C1 segment of cervical spinal cord (tissue), 14 donors: ENCODE measurements at places on chromosomes 3 and 15.

DNA sequence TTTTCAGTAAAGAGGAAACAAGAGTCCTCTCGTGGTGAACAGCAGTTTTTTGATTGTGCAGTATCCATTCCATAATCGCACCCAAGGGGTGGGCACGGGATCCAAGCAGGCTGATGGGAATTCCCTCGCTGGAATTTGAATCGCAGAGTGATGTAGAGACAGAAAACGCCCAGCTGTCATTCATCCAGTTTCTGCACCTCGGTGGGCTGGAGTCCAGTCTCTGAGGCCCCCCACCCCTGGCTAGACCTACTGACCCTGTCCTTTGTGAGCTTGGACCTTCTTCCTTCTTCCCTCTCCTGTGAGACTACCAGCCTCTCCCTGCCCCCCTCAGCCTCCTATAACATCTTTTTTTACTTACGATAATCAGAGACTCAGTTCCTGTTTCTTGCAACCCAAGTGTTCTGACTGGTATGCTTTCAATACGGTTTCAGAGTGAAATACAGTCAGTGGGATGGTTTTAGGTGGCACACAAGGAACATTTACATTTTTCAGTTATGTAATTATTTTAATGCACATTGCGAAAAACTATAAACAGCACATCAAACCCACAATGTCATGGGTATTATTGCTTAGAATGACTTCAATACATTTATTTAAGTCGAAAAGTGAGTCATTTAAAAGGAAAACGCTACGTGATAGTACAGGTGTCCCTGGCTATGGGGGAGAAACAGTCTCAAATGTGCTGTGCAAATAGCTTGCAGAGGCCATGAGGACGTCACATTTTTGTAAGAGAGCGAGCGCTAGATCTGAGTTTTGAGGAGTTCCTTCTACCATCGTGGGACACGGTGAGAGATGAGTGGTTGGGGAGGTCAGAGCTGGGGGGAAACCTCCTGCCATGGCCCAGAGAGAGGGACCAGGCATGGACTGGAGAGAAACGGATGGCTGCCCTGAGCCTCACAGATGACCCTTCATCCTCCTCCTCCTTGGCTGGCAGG is 37.5 kb upstream of the CHST2 start:
- DNase-seq: no peak

- DNase-seq: no peak
These were observed 31.4 kb downstream of the SETMAR start for GRCh38 chr3:4334548-4334947.

GRCh38 chr3:130761730-130762311 is 15.2 kb upstream of the PIK3R4 start:
- DNase-seq: no peak

- no peak for DNase-seq
These were observed 17.7 kb upstream of the CGNL1 start for GRCh38 chr15:57358571-57358970.

GRCh38 chr3:155076888-155077287 is 3.2 kb upstream of the MME start:
- DNase-seq: no peak

GRCh38 chr3:55169608-55170072 is 241.8 kb upstream of the LRTM1 start:
- no peak for DNase-seq

- no peak for DNase-seq
These were observed 112.6 kb upstream of the ALCAM start for GRCh38 chr3:105254154-105254553.

DNA sequence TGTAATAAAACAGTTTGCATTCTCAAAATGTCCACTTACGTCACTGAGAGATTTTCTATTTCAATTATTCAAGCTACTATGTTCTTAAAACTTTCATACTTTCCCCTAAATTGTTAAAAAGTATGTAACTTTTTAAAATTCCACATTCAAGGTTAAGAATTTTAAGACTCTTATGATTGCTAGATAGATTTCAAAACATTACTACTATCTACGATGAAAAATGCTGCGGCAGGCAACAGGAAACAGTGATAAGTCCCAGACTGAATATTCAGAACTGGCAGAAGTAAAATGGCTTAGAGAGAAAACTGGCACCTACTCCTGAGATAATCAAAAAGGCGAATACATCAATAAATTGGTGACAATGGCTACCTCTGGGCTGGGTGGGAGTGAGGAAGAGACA is 16.2 kb downstream of the ATP13A3 start:
- no peak for DNase-seq

- DNase-seq: peak; percentile 52
These were observed 2.7 kb downstream of the TMEM108 start for GRCh38 chr3:133040696-133041523.

GRCh38 chr3:160792540-160792939 is 36.5 kb downstream of the PPM1L start:
- DNase-seq: no peak

DNA sequence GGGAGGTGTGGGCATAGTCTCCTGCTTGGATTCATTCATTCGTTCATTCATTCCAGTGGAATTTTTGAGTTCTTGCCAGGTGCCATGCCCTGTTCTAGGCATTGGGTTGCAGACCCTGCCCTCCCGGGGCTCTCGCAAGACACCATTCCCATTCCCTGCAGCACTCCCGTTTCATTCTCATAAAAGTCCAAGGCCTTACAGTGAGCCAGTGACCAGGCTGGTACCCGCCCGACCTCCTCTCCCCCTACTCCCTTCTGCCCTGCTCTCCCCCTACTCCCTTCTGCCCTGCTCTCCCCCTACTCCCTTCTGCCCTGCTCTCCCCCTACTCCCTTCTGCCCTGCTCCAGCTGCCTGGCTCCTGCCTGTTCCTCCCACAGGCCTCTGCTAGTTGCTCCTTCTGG is 41.9 kb downstream of the AMOTL2 start:
- DNase-seq: no peak

GRCh38 chr3:170802164-170803151 is 67.5 kb downstream of the RPL22L1 start:
- DNase-seq: no peak

- no peak for DNase-seq
These were observed 76.4 kb downstream of the CHSY1 start for GRCh38 chr15:101175401-101175800.

DNA sequence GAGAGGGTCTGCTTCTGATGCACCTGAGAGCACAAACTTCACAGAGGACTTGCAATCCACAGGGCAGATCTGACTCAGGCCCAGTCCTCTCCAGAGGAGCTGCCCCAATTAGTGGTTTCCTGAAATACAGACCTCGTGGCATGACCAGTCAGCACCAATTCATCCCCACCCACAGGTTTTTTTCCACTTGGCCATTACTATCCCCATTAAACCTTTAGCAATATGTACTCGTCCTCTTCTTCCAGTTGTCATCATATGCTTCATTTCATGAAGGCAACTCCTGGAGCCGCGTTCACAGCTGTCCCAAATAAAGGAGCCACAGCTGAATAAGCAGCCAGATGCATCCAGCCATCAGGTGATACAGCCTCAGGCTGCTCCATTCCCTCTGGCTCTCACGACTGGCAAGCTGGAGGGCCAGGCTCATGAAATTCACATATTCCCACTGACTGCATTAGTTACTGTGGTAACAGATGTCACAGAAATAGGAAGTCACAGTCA is 163.1 kb downstream of the FMN1 start:
- DNase-seq: no peak

DNA sequence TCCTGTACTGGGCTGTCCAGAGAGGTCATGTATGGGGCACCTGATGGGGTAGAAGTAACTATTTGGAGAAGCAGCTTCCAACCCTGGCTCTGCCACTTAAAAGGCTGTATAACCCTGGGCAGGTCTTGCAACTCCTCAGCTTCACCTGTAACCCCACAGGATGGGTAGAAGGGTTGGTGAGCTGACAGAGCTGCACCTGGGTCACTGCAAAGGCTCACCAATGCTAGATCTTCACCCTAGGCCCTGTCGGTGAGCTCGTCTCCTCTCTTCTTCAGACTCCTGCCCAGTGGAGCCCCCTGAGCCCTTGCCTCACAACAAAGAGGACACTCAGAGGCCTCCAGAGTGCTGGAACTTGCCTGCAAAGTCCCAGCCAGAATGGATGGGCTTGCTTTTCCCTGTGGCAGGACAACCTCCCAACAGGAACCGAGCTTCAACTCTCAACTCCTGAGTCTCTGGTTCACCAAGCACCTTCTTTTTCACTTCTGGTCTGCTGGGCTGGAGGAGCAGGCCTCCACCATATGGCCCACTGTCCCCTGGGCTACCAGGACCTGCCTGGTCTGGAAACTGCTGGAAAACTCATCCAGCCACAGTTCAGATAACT is 45.9 kb downstream of the XXYLT1 start:
- no peak for DNase-seq

DNA sequence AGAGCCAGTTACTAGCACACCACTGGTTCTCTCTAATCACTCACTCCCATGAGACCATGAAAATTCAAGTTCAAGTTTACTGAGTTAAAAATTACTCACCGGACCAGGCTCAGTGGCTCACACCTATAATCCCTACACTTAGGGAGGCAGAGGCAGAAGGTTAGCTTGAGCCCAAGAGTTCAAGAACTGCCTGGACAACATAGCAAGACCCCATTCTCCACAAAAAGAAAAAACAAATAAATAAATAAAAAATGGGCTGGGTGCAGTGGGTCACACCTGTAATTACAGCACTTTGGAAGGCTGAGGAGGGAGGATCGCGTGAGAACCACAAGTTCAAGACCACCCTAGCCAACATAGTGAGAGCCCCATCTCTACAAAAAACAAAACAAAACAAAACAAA is 21.2 kb upstream of the CILP start:
- no peak for DNase-seq

- no peak for DNase-seq
These were observed 14.9 kb downstream of the UROC1 start for GRCh38 chr3:126502656-126503055.

DNA sequence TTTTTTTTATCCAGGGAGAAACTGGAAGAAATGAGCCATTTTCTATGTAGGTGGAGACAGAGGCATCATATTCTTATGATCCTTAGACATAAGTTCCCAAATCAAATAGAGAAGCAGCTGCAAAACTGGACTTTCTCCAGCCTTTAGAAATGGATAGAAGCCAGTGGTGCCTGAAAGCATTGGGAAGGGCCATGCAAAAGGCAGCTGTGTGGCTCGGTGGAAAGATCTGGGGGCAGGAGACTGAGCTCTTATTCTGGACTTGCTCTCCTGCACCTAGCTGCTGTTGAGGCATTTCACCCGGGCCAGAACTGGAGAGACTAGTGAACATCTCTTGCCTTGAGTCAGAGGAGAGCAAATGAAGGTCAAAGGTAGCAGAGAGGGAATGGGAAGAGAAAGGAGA is 73.1 kb downstream of the TFG start:
- DNase-seq: no peak

DNA sequence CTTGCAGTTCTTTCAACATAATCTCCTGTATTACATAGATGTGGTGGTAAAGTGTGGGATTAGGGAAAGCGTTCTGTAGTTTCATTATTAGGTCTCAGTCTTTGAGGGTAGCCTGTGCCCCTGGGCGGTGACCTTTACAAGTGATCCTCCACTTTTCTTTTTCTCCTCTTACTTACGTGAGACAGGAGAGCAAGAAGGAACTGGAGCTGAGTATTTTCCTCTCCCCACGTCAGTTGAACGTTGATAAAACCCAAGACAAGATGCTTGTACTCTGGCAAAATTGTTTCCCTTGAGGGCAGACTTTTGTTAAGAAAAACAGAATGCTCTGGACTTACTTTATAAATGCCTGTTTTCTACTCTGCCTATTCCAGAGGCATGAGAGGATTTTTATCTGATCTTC is 378.7 kb downstream of the ZNF385D start:
- DNase-seq: no peak

DNA sequence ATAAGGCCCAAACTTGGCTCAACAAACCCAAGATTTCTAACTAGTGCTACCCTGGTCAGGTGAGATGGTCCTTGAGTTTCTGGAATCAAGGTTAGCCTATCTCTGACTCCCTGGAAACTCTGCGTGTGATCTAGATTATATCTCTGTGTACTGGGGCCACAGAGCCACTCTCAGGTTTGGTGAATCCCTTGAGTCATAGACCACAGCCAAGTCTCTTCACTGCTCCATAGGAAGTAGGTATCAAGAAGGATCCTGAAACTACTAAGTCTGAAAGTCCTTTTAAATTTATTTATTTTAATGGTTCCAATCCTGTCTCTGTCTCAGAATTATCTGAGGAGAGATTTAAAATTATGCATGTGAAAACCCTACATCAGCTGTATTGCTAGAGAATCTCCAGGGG is 99.1 kb downstream of the TUSC7 start:
- DNase-seq: no peak

DNA sequence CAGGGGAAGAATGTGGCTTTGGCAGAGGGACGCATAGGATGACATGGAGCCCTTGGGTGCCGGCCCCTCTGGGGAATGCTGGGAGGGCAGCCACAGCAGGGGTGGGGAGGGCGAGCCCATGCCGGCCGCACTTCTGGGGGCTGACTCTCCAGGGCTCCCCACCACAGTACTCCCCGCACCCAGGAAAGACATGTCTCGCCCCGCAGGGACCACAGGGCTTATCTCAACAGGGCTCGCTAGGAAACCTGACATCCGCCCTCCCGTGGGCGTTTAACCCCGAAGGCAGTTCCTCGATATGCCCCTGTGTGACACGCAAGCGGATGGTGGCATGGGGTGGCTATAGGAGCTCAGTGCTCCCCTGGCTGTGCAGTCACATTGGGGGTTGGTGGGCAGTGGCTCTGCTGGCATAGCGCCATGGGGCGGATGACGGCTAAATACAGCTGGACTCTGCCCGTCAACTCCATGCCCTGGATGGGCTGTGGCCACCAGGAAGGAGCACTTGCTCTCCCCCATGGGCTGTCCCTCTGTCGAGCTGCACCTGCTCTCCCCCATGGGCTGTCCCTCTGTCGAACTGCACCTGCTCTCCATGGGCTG is 141.4 kb downstream of the ADAMTS17 start:
- no peak for DNase-seq

- DNase-seq: no peak
These were observed 75.0 kb downstream of the SEMA5B start for GRCh38 chr3:122952520-122952919.

DNA sequence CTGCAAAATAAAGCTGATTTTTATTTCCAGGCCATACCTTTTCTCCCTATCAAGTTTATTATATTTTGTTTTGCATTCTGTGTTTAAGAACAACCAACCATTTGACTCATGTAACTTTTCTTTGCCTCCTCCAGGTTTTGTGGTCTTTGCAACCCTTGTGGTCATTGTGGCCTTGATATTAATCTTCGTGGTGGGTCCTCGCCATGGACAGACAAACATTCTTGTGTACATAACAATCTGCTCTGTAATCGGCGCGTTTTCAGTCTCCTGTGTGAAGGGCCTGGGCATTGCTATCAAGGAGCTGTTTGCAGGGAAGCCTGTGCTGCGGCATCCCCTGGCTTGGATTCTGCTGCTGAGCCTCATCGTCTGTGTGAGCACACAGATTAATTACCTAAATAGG is 27.6 kb downstream of the NIPA2 start:
- DNase-seq: no peak

GRCh38 chr3:153138276-153139210 is 23.5 kb upstream of the RAP2B start:
- no peak for DNase-seq

DNA sequence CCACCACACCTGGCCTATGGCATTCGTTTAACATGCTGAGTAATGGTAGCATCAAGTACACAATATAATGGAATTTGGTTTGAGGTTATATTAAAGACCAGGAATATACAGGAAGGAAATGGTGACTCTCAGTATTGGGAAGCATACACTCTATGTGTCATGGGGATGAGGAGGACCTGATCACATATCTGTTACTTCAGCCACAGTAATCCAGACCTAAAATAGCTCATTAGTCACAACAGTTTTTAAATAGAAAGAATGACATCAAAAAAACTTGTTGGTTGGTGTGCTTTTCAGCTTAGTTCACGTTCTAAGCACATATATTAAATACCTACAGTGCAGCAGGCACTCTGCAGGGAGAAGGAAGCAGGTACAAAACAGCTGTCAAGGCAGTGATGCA is 52.5 kb upstream of the ATP2C1 start:
- DNase-seq: no peak
